ENCODE measurements at places on chromosomes 2 and 18.

- DNase-seq: no peak
These were observed 177.4 kb upstream of the CWC22 start for GRCh38 chr2:180184506-180184905.

DNA sequence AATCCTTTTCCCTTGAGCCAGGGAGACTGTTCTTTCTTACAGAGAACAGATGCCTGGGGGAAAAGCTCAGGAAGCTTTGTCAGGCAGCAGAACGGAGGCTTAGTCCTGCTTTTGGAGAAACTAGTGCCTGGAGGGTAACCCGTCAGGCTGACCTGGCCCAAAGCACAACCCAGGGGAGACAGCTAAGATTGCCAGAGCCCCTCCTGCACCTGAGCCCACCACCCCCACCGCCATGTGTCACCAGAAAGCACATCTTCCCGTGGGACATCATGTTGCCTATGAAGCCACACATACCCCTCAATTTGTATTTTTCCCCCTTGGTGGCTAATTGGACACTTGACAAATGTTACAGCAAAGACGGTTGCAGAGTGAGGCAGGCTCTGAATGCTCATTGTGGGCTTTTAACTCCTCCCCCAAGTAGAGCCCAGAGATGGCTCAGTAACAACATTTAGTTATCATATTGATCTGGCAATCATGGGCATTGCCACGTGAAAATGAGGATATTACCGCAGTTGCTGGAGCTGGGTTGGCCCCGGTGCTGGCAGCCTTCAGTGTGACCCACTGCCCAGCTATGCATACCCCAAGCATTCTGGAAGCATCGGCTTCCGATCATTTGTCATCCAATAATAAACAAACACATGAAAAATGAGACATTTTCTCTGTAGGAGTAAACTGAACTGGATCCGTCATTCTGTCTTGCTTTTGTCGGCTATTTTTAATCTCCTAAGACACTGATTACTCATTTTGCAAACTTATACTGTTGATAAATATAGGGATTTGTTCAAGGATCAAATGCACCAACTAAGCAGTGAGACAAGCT lies 229.5 kb downstream of the ATAD2B start:
- DNase-seq: no peak

DNA sequence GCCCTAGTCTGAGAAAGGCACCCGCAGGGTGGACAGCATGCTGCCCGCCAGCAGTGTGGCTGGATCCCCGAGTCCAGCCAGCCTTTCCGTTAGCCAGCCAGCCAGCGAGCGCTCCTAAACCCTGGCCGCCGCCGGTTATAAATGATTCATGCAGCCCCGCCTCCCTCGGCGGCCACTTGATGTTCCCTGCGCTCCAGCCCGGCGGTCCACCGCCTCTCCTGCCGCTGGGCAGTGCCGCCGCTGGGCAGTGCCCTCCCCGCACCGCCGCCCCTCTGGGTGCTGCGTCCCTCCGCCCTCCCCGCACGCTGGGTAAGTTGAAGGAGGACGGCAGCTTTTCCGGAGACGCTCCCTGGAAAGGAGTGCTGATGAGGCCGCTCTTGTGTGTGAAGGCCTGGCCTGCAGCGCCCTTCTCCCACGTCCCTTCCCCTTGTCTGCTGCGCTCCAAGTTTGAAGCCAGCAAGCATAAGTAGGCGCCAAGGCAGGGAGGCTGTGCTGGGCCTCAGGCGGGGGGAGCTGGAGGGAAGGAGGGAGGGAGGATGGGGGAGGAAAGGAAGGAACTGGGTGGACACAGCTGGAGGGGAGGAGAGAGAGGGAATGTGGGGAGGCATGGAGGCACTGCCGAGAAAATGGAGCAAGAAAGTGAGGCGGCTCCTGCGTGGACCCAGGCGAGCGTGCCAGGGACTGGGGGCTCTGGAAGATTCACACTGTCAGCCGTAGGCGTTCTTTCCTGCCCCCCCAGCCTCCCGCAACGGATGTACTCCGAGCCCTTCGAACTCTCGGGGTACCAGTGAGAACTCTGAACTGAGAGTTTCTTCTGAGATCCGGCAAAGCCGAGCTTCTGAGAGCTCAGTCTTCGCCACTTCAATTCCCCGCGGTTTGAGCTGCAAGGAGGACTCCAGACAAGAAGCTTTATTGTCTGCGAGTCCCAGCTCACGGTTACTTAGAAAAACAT lies 131.9 kb downstream of the GLI2 start:
- DNase-seq: no peak

DNA sequence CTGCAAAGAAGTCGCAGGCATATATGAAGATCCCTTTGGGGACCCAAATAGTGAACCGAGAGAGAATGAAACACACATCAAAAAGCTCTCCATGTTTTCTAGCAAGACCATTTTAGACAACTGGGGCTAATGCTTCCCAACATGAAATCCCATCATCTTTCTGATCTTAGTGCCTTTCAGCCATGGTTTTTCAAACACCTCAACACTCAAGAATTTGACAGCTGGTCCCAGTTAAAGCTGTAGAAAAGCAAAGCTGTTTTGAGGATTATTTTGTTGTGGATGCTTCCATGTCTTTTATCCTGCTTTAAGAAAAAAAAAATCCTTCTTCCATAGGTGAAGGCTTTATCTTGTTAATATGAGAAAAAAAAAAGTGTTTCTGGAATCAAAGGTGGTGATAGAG lies 259.1 kb downstream of the STK39 start:
- no peak for DNase-seq

- DNase-seq: no peak
These were observed 146.2 kb downstream of the RBMS1 start for GRCh38 chr2:160347269-160347863.

DNA sequence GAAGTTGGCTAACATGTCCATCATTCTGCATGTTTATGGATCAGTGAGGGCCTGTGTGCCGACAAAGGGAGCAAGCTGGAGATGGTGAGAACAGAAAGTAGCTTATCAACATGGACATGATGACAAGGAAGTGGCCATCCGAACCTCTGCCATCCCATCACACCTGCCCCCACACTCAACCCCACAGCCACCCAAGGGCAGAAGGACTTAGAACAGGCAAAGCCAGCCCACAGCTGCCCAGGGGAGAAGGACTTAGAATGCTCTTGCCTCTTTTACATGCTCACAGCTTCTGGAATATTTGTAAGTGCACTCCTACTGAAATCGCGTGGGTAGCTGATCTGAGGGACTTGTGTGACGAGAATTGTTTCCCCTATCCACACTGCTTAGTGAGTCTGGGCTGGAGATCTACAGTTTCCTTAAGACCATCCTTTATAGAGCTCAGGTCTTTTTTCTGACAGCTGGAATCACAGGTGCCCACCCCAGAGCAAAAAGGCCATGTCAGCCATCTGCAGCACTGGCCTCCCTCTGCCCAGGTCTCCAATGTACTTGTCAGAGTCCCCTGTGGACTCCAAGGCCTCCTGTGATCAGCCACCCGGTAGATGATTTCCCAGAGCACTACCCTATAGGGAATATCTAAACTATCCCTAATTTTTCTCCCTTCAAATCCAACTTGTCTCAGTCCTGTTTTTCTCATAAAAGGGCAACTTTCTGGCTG lies 154.1 kb downstream of the SMAD7 start:
- DNase-seq: no peak

DNA sequence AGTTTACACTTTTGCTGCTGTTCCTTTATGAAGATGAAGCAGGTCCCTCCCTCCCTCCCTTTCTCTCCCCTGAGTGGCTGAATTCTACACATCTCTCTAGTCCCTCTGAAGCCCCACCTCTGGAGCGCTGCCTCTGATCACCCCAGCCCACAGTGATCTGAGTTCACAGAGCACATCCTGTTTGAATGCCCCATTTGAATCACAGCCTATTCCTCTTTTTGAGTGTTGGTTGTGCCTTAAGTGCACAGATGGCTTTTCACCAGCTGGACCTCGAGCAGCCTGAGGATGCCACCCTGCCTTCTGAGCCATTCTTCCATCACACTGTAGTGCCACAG lies 87.1 kb downstream of the ITGB1BP1 start:
- DNase-seq: peak; percentile 70

DNA sequence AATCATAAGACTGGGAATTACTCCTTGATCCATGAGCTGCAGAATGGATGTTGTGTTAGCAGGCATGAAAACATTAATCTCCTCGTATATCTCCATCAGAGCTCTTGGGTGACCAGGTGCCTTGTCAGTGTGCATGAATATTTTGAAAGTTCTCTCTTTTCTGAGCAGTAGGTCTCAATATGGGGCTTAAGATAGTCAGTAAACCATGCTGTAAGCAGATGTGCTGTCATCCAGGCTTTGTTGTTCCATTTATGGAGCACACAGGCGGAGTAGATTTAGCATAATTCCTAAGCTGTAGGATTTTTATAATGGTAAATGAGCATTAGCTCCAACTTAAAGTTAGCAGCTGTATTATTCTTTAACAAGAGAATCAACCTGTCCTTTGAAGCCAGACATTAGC lies 160.3 kb downstream of the MYO1B start:
- DNase-seq: no peak

- peak; percentile 67 for DNase-seq
These were observed 36.5 kb downstream of the HS1BP3 start for GRCh38 chr2:20614201-20615067.

DNA sequence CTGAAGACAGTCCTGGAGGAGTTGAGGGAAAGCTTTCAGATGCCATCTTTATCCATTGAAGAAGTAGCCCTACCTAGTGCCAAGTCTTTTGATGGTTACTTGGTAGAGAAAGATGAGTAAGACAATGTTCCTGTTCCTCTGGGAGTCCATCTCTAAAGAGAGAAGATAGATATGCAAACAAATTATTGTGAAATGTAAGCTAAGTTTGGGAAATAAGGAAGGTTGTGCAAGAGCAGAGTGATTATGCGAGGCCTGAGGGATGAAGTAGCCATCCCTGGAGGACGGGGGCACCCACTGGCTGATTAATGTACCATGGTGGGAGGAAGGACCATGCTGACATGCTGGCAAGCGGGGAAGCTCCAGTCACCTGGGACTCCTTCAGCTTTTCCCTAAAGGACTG lies 994 bp upstream of the DTNA start:
- DNase-seq: peak; percentile 51

GRCh38 chr2:60127191-60127590 lies 426.3 kb downstream of the BCL11A start:
- DNase-seq: no peak

DNA sequence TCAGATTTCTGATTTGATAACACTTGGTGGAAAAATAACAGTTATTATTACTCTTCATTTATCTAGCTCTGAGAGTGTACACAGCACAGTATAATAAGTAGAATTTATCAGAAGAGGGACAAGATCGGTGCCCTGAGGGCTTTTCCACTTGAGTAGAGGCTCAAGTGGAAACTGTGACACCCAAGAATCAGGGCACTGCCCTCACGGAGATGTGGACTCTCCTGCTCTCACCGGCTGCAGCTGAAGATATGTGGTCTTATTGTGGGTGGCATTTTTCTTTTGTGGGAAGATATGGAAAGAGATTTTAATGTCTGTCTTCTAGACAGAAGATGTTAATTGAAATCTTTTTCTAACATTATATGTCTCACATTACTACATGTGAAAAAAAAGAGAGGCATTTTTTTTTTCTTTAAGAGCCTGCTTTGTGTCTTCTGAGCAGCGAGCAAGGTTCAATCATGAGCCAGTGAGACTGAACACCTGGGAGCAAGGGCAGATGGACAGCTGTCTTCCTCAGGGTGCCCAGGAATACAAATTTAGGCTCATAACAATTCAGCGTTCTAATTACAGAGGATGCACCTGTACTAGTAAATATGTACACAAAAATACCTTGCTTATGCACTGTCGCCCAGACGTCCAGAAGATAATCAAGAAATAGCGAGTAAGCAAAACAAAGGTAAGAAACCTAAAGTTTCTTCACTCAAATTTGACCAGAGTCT lies 1098.2 kb upstream of the FANCL start:
- DNase-seq: peak; percentile 56

Data from NCI-H146 (cell line).